ENCODE measurements at places on chromosomes 12 and 14.

DNA sequence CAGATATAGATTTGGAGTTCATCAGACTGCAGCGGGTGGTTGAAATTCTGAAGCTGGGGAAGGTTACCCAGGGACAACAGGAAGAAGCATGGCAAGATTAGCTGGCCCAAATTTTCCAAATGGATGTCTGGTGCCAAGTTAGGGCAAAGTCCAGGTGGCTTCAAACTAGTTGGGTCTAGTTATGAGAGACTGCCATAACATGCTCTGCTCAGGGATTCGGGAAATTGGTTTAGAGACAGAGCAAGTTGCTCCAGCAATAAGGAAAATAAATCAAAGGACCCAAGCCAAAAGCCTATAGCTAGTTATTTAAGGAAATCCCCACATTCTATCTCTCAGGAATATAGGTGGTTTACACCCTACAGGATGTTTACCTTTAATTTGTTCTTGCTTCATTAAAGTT lies 125.7 kb upstream of the BTG1 start:
- no peak for DNase-seq

DNA sequence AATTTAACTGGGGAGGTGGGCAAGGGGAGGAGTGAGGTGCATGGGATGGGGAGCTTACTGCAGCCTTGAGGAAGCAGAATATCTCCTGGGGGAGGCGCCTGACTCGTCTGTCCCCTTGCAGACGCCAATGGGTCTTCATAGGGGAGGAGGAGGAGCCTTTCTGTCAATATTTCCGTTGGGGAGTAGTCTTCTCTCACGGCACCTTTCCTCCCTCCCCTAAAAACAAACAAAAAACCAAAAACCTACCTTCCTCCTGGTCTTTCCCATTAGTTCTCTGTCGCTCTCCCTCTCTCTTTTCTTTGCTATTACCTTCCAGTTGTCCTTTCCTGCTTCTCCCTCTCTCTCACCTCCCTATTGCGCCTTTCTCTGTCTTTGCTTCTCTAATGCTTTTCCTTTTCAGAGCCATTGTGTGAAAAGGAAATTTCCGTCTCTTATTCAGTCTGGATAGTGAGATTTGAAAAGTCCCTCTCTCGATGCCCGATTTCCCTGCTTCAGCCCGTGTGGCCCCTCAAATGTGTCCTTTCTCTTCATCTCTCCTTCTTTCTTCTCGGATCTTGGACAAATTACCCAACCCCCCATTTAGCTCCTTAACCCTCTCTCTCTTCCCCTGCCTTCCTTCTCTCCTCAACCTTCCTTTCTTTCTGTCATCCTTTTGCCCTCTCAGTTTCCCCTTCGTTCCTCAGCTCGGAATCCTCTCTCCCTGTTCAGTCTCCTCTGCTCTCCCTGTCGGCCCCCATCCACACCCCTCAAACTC lies 5.9 kb downstream of the GPR84 start:
- DNase-seq, result peak; percentile 60

- no peak for DNase-seq
Measured at GRCh38 chr12:43758247-43758727, 303 bp downstream of the PUS7L start.

- no peak for DNase-seq
Measured at GRCh38 chr12:52323001-52323400, 1.8 kb upstream of the KRT83 start.

DNA sequence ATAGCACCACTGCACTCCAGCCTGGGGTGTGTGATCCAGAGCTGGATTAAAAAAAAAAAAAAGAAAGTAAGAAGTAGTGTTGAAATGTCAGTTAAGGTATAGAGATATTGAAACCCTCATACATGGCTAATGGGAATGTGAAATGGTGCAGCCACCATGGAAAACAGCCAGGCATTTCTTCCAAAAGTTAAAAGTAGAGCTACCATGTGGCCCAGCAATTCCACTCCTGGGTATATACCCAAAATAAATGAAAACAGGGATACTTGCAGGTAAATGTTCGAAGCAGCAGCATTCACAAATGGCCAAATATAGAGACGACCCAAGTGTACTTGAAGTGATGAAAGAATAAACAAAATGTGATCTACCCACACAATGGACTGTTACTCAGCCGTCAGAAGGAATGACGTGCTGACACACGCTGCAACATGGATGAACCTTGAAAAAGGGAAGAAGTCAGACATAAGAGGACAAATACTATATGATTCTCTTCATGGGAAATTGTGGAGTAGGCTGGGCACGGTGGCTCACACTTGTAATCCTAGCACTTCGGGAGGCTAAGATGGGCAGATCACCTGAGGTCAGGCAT lies 15.2 kb downstream of the IL31 start:
- no peak for DNase-seq

DNA sequence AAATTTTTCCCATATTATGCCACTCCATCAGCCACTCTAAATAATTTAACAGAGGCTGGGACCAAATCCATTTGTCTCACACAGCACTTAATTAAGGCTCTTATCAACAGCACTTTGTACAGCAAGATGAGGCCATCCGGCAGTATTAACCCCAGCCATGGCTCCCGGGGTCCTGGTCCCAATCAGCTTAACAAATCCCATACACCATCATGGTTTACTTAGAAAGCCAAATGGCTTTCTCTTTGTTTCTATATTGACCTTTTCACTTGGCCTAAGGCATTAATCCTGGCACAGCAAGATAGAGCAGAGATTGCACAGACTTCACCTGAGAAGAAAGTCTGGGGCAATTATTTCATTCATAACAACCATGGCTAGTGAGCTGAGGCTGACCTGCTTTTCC lies 38.6 kb downstream of the SPTSSA start:
- DNase-seq, result no peak

- no peak for DNase-seq
Measured at GRCh38 chr12:52356762-52357580, 10.3 kb downstream of the KRT85 start.

DNA sequence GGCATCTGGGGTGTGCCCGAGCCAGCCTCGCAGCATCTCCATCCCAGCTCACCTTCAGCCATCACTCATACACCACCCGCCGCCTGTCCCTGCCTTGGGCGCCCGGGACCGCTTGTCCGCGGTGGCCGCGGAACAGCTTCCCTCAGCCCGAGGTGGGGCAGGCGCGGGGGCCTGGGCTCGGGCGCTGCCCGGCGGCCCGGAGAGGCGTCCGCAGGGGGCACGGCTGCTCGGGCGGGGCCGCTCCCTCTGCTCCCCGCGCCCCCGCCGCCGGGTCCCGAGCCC lies 430 bp downstream of the SLC41A2 start:
- peak; percentile 26 for DNase-seq

DNA sequence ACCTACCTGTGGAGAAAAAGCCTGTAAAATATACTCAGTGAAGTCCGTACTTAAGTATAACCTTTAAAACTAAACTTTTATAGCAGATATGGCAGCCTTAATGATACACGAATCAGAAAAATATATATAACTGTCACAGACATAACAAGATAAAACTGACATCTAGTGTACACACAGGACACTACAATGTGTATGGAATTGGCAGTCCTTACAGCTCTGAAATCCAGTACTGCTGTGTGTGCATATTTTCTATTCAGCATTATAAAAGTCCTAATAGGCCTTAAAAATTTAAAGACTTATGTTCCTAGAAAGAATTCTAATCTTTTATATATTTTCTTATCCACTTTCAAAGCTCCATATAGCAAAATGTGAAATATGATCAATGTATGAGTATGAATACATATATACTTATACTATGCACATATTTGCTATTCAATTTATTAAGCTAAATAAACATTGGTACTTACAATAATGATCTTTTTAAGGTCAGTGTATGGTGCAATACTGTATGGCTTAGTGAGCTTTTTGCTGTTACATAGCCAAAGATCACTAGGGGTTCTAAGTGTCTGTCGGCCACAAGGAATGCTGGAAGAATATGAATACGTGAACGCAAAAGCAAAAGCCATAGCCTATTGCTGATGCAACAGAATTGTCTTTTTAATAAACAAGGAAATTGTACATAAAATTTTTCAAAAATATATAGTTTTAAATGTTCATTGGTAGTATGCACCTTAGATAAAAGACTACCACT lies 69.2 kb downstream of the C2CD5 start:
- no peak for DNase-seq

Measured in CD4-positive, alpha-beta T cell treated with Interleukin-21 for 1 hour (primary cell).